NCI-H1694 treated with DMSO at 0.1 percent for 48 hours (cell line): ENCODE measurements at places on chromosomes 3 and 15.

GRCh38 chr3:14448756-14449727, 46.6 kb downstream of the SLC6A6 start:
- no peak for DNase-seq

DNA sequence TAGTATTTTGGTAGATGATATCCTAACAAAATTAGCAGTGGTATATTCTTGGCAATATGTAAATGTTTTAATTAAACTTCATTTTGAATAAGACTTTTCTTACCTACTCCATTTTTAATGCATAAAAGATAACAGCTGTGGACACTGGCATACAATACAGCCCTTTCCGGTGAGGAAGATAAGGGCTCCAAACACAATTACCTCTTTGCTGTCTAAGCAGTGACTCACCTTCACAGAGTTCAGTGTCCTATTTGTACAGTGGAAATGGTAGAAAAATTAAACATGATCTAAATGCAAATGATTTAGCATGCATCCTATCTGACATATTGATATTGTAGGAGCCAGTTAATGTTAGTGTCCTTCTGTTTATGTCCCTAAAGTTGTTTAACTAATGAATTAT, 969.4 kb downstream of the PLOD2 start:
- no peak for DNase-seq

GRCh38 chr3:124627501-124627908, 102.7 kb upstream of the UMPS start:
- DNase-seq: no peak

DNA sequence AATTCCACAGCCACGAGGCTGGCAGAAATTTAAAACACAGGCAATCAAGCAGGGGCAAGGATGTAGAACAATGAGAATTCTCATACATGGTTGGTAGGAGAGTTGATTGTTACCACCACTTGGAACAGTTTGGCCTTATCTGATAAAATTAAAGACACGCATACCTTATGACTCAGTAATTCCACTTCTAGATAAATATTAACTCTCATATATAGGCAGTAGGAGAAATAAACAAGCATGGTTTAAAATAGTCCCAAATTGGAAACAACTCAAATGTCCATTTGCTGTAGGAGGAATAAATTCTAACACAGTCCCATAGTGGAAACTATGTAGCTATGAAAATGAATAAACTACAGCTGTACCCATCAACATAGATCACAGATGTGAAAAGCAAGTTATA, 42.3 kb upstream of the USP3 start:
- DNase-seq: no peak

- DNase-seq: no peak
Measured at GRCh38 chr15:79193549-79193948, 89.0 kb upstream of the ANKRD34C start.

DNA sequence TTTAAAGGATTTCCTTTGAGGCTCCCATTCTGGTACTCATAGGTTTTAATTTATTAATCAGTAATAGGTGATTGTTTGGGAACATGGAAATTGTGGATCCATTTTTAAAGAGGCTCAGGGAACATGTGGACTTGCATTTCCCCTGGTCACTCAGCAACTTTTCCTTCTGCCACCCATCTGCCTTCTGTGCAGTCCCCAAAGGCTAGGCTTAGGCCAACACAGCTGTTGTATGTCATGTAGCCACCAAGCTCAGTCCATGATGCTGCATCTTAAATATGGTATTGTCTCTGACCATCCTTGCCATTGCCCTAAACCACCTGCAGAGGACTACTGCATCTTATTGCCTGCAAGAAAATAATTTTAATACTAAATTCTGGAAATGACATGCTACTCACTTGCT, 416.7 kb upstream of the SEMA6D start:
- no peak for DNase-seq

DNA sequence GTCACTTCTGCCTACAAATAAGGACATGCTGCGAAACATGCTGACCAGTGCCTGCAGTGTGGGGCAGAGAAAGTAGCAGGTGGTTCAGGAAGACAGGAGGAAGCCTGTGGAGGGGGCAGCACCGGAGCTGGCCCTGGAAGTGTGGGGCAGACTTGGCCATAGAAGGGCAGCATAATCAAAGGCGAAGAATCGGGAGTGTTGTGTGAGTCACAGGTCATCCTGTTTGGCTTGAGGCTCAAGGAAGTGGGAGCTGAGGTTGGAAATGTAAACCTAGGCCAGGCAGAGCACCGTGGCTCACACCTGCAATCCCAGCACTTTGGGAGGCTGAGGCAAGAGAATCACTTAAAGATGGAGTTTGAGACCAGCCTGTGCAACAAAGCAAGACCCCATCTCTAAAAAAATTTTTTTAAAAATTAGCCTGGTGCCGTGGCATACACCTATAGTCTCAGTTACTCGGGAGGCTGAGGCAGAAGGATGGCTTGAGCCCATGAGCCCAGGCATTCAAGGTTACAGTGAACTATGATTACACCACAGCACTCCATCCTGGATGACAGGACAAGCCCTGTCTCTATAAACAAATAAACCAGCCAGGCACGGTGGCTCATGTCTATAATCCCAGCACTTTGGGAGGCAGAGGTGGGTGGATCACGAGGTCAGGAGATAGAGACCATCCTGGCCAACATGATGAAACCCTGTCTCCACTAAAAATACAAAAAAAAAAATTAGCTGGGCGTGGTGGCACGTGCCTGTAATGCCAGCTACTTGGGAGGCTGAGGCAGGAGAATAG, 54.0 kb downstream of the FAM43A start:
- DNase-seq: no peak

GRCh38 chr3:64329037-64329436, 103.8 kb upstream of the PRICKLE2 start:
- no peak for DNase-seq

- peak; percentile 46 for DNase-seq
Measured at GRCh38 chr3:127831723-127832172, 9.4 kb upstream of the MGLL start.

- DNase-seq: no peak
Measured at GRCh38 chr3:82672966-82673365, 911.5 kb upstream of the GBE1 start.

- DNase-seq: no peak
Measured at GRCh38 chr3:29137601-29138000, 143.3 kb upstream of the RBMS3 start.

GRCh38 chr15:40891810-40892446, 2.3 kb upstream of the VPS18 start:
- peak; percentile 15 for DNase-seq

DNA sequence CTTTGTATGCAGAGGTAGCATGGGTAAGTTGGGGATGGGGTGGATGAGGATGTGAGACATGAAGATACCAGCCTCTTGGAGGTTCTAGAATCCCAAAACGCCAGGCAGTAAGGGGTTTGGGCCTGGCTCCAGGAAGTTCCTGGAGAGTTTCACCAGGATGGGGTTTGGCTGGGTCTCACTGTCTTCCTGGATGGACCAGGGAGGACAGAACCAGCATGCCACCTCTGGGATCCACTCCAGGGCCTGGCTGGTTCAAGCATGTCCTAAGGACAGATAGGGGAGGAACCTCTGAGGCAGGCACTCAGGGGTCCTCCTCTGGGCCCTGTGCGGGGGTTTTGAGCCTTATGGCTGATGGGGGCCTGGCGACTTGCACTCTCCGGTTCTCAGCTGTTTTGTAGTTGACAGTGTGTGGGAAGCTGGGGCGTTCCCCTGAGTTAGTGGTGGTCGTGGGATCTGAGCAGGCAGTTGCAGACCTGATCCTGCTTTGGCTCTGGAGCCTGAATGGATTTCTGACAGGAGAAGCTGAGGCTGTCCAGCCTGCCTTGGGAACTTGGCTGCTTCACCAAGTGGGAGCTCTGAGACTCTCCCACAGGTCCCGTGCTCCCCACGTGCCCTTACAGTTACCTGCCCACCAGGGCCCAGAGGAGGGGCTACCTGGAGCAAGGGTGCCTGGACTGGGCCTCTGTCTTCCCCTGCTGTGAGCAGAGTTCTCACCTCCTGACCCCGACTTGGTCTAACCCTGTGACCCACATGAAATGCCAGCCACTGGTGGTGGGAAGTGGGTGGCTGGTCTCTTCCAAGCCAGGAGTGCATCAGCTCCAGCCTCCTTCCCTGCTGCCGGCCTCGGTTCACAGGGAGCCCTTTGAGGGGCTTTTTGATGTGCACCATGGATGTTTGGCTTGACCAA, 128.4 kb downstream of the EEFSEC start:
- DNase-seq: no peak

GRCh38 chr3:69906351-69906966, 93.1 kb upstream of the SAMMSON start:
- no peak for DNase-seq

DNA sequence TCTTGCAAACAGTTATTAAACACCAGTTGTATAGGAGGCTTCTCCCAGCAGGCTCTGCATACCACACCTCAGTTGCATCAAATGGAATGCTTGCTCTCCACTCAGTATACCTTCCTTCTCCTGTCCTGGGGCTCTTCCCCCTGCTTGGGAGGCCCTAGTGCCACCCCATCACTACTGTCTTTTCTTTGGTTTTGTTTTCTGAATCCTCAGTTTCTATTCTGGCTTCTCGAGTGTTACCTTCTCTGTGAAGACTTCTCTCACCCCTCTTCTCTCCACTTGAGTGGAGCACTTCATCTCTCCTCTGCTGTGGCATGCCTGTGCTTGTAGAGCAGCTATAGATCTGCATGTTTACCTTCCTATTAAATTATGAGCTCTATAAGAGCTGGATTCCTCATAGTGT, 75.7 kb upstream of the TPRG1 start:
- no peak for DNase-seq
